ENCODE measurements at places on chromosomes 12 and 14.
A peak's percentile ranks its signal among the peaks of the same experiment; 100 is the strongest.

GRCh38 chr14:33254861-33255395, 316.2 kb downstream of the NPAS3 start:
- no peak for DNase-seq

GRCh38 chr12:107891967-107892366, 117.5 kb downstream of the ASCL4 start:
- DNase-seq = no peak

DNA sequence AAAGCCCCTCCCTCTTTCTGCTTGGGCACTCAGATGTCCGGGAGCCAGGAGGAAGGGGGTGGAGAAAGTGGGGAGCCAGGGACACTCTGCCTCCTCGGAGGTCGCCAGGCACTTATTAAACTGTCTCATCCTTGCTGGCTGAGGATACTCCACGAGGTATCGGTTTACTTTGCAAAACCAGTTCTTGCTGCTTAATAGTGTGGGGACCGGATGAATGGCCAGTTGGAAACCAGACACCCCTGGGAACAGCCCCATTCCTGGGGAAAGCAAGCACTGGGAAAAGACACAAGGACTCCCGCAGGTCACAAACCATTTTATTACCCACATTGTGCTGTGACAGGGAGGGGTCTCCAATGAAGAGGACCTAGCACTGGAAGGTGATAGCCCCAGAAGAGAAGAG, 34.2 kb downstream of the CCDC88C start:
- DNase-seq = no peak

DNA sequence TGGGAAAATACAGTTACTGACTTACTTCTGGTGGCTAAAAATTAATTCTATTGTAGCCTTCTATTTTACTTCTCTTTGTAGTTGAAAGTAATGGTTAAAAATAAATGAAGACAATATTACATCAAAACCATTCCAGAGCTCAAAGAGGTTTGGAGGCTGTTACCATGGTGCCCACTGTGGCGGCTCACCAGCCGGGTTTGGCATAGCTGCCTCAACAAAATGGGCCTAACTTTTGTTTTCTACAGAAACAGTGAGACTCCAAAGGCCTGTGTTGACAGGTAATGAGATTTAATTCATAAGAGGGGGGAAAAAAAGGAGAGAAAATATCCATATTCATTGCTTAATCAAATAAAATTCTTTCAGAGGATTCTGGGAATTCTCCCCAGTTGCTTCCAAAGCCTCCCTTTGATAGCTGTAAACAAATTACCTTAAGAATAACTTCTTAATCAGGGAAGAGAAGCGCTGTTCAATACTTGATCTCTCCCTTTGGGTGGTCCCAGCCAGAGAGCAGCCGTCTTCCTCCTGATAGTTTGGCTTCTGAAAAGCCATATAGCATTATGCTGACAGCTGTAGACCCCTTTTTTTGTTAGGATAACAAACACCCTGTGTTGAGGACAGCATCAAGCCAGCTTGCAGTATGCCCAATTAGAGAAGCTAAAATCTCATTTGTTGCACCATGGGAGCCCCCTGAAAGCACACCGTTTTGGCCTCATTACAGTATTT, 266.8 kb downstream of the NEDD1 start:
- DNase-seq = no peak

DNA sequence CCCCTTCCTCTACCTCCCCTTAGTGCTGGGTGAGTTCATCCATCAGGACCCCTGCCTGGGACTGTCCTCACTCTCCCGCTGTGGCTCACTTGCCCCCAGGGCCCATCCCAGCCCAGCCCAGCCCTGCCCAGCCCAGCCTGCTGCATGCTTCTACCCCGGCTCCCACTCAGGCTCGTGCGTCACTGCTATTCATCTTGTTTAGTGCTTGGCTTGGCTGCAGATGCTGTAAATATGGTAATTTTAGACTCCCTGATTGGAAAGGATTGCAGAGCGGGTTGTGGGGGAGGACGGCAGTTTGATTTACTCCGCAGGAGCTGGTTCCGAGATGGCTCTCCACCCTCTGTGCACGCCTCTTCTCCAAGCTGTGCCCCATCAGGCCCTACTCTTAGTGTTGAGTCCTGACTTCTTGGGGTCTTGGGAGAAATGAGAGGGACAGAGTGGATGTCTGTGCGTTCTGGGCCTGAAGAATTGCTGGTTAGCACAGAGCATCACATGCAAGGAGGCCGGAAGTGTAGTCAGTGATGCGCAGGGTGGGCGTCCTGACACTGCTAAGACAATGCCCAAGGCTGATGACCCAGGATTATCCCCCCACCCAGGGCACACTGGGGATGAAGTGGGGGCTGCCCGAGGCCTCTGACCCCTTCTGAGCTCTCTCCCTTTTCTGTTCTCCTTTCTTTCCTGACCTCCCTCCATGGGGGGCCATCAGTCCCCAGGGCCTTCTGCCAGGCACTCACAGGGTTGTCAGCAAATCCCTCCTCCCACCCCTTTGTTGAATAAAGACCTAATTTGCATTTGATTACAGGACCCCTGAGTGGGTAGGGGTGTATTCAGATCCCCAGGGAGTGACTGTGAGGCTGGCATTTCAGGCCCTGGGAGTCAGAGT, 244.4 kb downstream of the ZFP36L1 start:
- DNase-seq = peak; percentile 99

Data from NCI-H226 (cell line).